ENCODE measurements at places on chromosomes 16 and 17.

DNA sequence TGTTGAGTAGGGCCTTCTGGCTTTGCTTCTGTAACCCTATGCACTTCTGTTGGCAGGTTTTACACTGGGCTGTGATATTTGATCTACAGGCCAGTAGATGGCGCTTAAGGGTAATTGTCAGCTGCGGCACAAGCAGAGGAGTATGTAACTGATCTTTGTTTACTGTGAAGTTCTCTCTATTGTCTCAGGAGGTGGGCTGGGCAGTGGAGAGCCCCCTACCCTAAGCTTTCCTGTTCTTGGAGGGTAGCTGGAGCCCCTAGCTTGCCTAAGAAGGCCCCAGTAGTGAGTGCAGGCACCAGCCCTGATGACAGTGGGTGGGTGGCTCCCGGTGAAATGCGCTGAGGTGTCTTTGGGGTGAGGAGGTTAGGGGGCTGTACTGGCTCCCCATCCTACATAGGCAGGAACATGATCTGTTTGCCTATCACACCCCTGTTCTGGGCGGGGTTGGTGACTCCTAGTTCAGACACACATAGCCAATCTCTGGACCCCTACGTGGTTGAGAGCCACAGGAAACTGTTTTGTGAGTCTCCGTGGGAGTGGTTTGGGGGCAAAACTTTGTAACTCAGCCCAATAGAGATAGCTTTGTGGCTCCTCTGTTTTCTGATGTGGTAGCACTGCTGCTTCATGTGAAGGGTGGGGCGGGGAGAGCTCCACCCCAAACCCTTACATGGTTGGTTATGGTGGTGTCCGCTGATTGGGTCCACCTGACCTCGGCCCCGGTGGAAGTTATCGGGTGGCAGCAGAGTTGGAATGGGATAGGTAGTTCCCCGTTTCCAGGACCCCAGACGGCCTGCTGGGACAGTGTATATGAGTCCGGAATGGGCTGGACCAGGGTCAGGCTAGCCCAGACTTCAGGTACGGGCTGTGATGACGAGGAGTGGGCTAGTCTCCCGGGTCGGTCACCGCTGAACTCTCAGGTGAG, 60.4 kb downstream of the SLFN11 start:
- peaks cover 37% of the 10 kb centered on the region for H3K4me1 ChIP-seq
- peak overlapping the region; percentile 66 for H3K4me3 ChIP-seq
- no peaks in the 10 kb centered on the region for H3K27me3 ChIP-seq
- peak; percentile 24 for DNase-seq
- peak overlapping the region; percentile 88 for H3K27ac ChIP-seq
- no peaks in the 10 kb centered on the region for H3K36me3 ChIP-seq

DNA sequence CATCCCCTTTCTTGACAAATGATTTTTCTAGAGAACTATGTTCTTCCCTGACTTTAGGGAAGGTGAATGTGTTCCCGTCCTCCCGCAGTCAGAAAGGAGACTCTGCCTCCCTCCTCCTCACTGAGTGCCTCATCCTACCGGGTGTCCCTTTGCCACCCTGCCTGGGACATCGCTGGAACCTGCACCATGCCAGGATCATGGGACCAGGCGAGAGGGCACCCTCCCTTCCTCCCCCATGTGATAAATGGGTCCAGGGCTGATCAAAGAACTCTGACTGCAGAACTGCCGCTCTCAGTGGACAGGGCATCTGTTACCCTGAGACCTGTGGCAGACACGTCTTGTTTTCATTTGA, 7.4 kb downstream of the NAT9 start:
- peaks cover 30% of the 10 kb centered on the region for H3K36me3 ChIP-seq
- DNase-seq, result peak; percentile 38
- peaks cover 58% of the 10 kb centered on the region for H3K4me1 ChIP-seq
- no peak overlapping the region for H3K4me3 ChIP-seq
- peak overlapping the region; percentile 89 for H3K27ac ChIP-seq
- H3K27me3 ChIP-seq, result no peaks in the 10 kb centered on the region

DNA sequence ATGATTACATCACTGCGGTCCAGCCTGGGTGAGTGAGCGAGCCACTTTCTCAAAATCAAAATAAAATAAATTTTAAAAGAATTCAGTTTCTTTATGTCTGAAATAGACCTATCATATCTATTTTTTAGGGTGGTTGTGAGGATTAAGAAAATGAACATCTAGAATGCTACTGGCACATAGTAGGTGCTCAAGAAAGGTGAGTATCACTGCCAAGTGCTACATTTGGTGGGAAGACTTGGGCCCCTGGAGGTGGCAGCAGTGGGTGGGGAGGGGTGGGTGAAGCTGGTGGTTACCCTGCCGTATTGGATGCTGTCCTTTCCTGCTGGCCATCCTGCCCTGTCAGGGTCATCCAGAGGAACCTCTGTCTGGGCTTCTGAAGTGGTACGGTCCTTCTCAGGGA, 50.3 kb downstream of the ABCC6 start:
- no peak overlapping the region for H3K4me3 ChIP-seq
- H3K4me1 ChIP-seq, result no peaks in the 10 kb centered on the region
- no peak overlapping the region for H3K27ac ChIP-seq
- no peaks in the 10 kb centered on the region for H3K36me3 ChIP-seq
- no peak for DNase-seq
- no peaks in the 10 kb centered on the region for H3K27me3 ChIP-seq

DNA sequence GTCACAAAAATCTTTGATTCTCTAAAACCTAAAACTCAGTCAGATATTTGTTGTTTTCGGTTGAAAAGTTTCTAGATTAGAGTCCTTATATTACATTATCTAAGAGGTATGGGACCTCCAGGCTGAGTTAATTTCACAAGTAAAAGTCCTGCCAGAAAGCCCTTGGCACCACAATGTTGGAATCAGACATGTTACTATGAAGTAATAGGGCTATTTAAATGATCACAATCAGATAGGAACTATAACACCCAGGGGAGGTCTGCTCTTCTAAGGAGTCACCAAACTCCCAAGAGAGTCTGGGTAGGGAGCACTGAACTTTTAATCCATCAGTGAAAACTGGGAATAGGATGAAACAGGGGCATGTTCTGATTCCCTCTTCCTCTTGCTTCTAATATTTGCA, 54.2 kb downstream of the WIPI1 start:
- DNase-seq, result no peak
- peaks cover 31% of the 10 kb centered on the region for H3K4me1 ChIP-seq
- H3K27me3 ChIP-seq, result no peaks in the 10 kb centered on the region
- H3K4me3 ChIP-seq, result no peak overlapping the region

DNA sequence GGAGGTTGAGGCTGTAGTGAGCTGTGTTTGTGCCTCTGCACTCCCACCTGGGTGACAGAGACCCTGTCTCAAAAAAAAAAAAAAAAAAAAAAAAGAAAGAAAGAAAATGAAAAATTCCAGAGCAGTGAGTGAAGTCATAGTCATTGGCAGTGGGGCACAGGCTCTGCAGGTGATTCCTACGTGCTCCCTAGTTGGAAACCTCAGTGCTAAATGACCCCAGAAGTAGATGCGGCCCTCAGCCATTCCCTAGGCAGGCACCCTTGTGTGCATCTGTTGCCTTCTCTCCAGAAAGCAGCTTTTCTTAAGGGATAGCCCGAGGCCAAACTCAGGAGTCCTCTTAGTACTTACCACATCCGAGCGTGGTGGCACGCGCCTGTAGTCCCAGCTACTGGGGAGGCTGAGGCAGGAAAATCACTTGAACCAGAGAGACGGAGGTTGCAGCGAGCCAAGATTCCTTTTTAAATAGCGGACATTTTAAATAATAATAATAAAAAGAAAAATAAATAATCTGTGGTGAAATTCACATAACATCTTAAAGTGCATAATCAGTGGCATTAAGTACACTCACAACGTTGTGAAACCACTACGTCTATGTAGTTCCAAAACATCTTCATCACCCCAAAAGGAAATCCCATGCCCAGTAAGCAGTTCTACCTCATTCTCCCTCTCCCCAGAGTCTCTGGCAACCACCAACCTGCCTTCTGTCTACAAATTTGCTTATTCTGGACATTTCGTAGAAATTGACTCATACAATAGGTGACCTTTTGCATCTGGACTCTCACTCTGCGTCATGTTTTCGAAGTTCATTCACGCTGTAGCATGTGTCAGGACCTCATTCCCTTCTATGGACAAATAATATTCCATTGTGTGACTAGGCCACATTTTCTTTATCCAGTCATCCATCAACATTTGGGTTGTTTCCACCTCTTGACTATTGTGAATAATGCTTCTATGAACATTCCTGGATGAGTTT, 12.5 kb upstream of the SPHK1 start:
- DNase-seq, result no peak
- H3K4me1 ChIP-seq, result peaks cover 40% of the 10 kb centered on the region
- no peaks in the 10 kb centered on the region for H3K36me3 ChIP-seq
- no peaks in the 10 kb centered on the region for H3K27me3 ChIP-seq
- H3K27ac ChIP-seq, result no peak overlapping the region

GRCh38 chr17:42918902-42919521, 18.4 kb downstream of the G6PC1 start:
- H3K27me3 ChIP-seq, result no peaks in the 10 kb centered on the region
- H3K36me3 ChIP-seq, result no peaks in the 10 kb centered on the region
- no peak overlapping the region for H3K27ac ChIP-seq
- no peak overlapping the region for H3K4me3 ChIP-seq

DNA sequence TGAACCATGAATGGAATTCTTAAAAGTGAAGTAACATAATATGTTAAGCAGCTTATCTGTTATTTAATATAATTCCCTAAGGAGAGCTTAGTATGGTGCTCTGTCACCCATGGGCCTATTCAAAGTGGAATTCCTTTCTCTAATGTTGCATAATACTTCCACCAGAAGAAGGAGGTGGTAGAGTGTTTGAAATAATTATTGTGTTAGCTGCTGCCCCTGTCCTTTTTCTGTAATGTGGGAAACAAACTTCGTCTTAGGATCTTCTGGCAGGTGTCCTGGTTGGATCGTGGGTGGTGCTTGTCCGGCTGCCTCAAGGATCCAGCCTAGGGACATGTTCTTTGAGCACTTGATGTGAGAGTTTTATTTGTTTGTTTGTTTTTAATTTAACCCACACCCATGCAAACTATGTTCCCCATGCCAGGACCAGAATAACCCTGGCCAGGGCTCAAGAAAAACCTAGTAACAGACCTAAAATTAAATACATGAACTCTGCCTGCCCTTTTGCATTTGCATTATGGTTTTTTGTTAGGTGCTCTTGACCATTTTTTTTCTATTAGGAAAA, 46.1 kb downstream of the ZNRF1 start:
- peak; percentile 46 for DNase-seq
- no peaks in the 10 kb centered on the region for H3K36me3 ChIP-seq

DNA sequence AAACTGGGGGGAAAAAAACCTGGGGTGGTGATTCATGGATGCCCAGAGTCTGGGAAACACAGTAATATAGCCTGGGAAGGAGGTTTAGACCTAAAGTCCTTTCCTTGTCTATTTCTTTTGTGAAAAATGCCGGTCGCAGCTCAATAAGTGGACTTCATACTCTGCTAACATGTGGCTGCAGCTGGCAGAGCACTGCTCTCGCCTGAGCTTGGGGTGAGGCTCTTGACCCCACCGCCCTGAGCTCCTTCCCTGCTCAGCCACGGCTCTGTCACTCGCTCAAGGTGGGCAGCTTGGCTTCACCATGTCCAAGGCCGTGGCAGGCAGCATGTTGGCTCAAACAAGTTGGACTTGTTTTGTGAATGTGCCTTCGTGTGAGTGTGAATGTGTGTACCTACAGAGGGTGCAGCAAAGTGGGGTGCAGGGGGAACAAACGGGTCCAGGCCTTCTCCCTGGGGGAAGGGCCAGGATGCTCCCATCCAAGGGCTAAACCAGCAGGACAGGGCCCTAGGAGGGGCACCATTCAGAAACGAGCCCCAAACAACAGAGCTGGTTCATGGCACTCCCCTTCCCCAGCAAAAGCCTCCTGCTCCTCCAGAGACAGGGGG, 4.9 kb downstream of the FA2H start:
- peaks cover 8% of the 10 kb centered on the region for H3K4me1 ChIP-seq

DNA sequence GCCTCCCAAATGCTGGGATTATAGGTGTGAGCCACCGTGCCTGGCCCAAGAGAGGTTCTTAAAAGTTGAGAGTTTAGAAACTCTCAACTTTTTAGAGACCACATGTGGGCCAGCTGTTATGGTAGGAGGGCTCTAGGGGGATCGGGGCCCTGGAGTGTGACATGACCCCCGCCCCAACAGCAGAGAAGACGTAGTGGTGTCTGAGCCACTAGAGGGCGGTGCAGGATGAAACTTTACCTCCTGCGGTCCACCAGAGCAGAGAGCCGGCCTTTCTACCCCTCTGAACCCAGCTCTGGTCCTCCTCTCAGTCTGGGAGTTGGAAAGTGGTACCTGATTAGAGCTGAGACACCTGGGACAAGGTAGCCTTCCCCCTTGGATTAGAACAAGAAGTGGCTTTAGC, 7.4 kb downstream of the CDK5RAP3 start:
- H3K4me3 ChIP-seq, result no peak overlapping the region
- H3K27ac ChIP-seq, result no peak overlapping the region
- H3K36me3 ChIP-seq, result peaks cover 94% of the 10 kb centered on the region
- H3K27me3 ChIP-seq, result no peaks in the 10 kb centered on the region
- H3K4me1 ChIP-seq, result peaks cover 8% of the 10 kb centered on the region

DNA sequence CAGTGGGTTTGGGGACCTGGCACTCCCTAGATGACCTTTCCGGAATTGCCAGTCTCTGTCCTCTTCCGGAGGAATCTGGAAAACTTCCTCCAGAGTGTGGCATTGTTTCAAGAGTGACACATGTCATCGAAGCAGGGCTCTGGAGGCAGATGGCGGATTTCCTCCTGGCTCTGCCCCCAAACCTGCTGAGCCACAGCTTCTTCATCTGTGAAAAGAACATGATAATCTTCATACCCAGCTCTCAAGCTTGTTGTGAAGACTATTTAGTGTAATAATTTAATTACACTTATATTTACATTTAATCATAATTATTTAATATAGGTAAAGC, 19.7 kb upstream of the TEX2 start:
- DNase-seq, result no peak
- no peaks in the 10 kb centered on the region for H3K36me3 ChIP-seq
- peaks cover 24% of the 10 kb centered on the region for H3K4me1 ChIP-seq
- H3K4me3 ChIP-seq, result no peak overlapping the region
- no peak overlapping the region for H3K27ac ChIP-seq

DNA sequence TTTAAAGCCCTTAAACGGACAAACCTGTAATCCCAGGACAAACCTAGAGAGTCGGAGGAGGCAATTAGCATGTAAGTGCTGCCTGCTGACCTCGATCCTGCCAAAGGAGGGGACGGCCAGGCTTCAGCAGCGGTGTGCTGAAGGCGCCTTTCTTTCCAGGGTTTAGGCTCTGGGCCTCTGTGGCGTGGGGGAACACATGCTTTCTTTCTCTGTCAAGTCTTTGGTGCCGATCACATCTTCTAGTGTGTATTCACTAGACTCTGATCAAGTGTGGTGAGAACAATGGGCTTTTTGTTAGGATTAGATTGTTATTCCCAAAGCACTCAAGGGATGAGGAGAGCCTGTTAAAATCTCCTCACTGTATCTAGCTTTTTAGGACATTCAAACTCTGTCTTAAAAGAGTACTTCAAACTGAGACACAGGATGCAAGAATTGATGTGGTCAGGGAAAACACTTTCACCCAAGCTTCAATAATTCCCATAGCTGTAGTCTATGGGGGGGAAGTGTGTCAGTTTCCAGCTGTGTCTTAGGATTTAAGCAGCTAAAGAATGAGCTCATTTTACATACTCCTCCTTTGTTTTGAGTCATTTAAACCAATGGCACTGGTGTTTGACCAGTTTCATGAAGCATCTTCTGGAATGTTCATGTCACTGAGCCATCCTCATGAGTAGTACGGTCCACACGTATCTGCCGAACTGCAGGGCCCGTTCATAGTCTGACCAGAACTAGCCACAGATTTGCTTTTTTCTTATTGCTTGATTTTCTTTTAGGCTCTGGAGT, 51.2 kb downstream of the RPA1 start:
- no peak for DNase-seq
- peaks cover 84% of the 10 kb centered on the region for H3K36me3 ChIP-seq

GRCh38 chr17:9356488-9356911, 219.1 kb downstream of the STX8 start:
- H3K27ac ChIP-seq, result no peak overlapping the region
- peaks cover 8% of the 10 kb centered on the region for H3K4me1 ChIP-seq
- no peaks in the 10 kb centered on the region for H3K36me3 ChIP-seq
- DNase-seq, result no peak
